ENCODE measurements at places on chromosomes 3 and 15.

DNA sequence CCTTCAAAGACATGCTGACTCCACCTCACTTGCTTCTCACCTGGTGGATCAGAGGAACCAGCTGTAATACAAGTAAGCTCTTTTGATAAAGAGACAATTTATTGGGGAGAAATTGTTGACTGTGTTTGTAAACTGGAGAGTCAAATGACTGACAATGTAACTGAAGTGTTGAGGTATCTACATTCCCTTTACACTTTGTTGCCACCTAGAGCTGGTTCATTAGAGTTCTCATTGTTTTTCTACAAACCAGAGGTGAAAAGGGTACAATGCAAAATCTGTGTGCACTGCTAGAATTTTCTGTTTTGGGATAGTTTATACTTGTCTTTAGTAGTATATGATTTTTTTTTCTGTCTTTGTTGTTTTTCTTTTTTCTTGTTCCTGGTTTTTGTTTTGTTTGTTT lies 8.7 kb upstream of the LRRC58 start:
- no peak for DNase-seq

DNA sequence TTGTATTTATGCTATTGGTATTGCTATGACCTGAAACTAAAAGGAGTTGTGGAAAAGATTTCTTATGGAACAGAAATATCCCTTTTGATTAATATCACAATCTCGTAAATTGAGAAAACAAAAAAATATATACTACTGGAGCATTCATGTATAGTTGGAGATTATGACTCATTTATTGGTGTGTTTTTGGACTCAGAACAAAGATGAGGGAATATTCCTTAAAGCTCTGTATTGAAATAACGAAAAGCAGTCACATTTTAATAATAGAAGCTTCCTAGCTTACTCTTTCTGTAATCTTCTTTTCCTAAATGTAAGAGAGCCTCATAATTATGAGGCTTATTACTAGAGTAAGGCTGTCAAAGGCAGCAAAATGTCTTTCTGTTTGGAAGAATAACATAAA lies 14.3 kb downstream of the CTNNB1 start:
- no peak for DNase-seq

GRCh38 chr15:83100097-83100646 lies 7.3 kb upstream of the TM6SF1 start:
- DNase-seq, result no peak

GRCh38 chr3:129687586-129688125 lies 81.2 kb upstream of the PLXND1 start:
- DNase-seq, result no peak

GRCh38 chr15:59124261-59124660 lies 19.3 kb downstream of the CCNB2 start:
- DNase-seq, result no peak

DNA sequence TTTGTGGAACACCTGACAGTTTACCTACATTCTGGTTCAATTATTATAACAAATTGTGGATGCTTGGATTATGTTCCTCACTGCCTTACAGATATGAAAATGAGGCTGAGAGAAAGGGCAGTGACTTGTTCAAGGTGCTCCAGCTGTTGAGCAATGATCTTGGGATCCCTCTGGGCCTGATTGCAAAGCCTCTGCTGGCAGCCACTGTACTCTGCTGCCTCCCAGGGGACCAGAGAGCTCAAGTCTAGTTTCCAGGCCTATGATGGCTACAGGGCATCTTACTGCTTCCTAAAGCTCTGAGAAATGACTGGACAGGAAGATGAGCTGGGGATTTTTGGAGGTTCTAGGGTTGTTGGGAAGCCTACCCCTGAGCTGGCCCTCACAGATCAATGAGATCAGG lies 2.3 kb upstream of the SHC4 start:
- no peak for DNase-seq

DNA sequence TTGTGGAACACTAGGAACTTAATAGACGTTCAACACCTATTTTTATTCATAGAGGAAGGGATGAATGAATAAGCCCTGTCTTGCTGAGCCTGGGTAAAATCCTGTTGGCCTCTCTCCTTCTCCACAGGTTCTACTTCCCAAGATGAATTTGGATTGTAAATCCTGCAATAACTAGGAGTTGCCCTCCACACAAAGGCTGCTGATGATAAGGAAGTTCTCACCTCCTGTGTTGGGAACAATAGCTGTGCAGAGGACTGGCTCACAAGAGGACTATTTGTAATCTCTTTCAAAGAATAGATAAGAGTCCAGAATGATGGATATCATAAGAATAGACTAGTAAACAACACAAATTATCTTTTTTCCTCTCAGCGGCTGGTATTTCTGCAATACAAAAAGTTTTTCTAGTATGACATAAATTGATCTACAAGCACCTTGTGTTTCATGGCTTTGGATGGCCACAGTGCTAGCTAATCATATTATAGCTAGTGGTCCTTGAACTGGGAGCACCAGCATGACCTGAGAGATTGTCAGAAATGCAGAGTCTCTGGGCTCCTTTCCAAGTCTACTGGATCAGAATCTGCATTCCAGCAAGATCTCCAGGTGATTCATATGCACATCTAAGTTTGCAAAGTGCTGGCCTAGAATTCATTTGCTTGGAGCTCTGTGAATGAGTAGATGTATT lies 28.1 kb upstream of the COL6A6 start:
- no peak for DNase-seq

GRCh38 chr3:133987948-133988484 lies 41.7 kb downstream of the SLCO2A1 start:
- no peak for DNase-seq

DNA sequence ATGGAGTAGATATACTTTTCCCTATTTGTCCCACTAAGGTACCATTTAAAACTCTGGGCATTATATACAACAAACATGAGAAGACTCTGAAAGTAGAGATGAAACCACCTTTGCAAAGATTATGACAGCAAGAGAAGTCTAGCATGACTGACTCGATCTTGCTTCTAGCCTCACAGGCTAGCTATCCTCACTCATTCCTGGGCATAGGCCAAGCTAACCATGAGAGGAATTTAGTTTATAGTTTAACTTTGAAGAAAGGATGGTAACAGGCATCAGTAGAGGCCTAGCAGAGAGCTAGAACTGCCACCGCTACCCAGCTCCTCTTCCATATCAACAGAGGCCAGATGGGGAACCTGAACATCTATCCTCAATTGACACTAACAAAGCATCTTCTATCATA lies 63.5 kb upstream of the FSIP1 start:
- no peak for DNase-seq

- no peak for DNase-seq
These were observed 66.7 kb upstream of the GCSAM start for GRCh38 chr3:112199622-112200316.

DNA sequence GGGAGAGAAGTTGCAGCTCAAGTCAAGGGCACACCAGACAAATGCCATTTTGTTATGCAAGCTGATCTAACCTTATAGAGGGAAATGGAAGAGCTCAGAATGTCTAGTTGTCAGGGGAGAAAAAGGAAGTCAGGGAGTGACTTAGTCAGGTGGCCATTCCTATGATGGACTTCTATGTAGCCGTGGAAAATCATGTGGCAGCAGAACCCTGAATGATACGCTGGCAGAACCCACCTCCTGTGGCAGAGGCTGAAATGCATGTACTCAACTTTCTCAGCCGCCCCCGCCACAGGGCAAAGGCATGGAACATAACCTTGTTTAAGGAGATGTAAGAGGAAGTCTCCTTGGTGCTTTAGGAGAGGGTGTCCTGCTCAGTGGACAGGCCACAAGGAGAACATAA lies 37.7 kb upstream of the PARL start:
- DNase-seq, result no peak

DNA sequence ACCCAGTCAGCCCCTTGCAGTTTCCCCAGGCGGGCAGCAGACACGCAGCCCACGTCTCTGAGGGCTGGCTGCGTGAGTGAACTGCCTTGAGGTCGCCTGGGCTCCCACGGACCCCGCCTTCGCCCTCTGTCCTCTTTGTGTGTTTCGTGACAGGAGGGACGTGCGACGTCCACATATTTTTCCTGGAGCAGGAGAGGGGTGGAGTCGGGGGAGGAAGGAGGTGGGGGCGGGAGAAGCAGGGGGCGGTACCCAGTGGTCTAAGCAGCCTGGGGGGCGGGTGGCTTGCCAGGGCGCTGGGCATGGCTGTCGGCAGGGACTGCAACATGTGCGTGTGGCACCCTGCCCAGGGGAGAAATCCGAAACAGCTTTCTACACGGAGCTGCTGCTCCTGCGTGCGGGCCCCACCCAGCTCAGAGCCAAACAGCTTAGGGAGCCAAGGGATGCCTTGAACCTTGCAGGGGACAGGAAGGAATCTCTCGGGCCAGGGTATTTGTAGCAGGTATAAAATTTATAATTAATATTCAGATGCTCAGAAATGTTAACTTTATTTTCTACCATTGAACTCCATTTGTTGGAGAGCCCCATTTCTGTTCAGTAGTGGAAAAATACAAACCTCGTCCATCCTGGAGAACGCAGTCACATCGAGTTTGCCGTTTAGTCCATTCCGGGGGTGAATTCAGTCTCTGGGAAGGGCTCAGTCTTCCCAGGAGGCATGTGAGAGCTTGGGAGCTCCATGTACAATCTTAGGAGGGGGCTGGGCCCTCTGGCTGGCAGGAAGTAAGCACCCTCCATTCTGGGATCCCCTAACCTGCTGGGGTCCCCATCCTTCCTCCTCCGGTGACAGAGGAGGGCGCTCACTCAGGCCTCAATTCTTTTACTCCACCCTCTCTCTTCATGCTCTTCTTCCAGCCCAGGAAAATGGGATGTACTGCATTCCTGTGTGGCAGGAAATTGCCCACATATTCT lies 79.1 kb upstream of the MEF2A start:
- peak; percentile 80 for DNase-seq

GRCh38 chr3:139674571-139675260 lies 3.1 kb downstream of the NMNAT3 start:
- DNase-seq, result no peak

All from iPS-NIHi11 (cell line).